Activated CD8-positive, alpha-beta T cell treated with anti-CD3 and anti-CD28 coated beads for 36 hours (primary cell): ENCODE measurements at places on chromosomes 5 and 9. TPM values are rescaled to one million over a fixed set of nuclear protein-coding genes. Genes with fewer than 3 reads are reported as not detected.
A peak's percentile ranks its signal among the peaks of the same experiment; 100 is the strongest.

GRCh38 chr5:157778121-157778805 lies 34.8 kb downstream of the LSM11 start:
- no peak for DNase-seq

GRCh38 chr9:121275781-121276658 lies 8.1 kb downstream of the GSN start:
- no peak for DNase-seq

GRCh38 chr9:109499631-109500410 lies 1.7 kb upstream of the PTPN3 start:
- DNase-seq = no peak

GRCh38 chr9:27565696-27566095 lies 7.6 kb downstream of the C9orf72 start:
- no peak for DNase-seq

GRCh38 chr5:91110686-91111085 lies 272.4 kb downstream of the ARRDC3 start:
- DNase-seq = no peak

GRCh38 chr5:58543723-58544122 lies 39.2 kb upstream of the RAB3C start:
- DNase-seq = no peak

DNA sequence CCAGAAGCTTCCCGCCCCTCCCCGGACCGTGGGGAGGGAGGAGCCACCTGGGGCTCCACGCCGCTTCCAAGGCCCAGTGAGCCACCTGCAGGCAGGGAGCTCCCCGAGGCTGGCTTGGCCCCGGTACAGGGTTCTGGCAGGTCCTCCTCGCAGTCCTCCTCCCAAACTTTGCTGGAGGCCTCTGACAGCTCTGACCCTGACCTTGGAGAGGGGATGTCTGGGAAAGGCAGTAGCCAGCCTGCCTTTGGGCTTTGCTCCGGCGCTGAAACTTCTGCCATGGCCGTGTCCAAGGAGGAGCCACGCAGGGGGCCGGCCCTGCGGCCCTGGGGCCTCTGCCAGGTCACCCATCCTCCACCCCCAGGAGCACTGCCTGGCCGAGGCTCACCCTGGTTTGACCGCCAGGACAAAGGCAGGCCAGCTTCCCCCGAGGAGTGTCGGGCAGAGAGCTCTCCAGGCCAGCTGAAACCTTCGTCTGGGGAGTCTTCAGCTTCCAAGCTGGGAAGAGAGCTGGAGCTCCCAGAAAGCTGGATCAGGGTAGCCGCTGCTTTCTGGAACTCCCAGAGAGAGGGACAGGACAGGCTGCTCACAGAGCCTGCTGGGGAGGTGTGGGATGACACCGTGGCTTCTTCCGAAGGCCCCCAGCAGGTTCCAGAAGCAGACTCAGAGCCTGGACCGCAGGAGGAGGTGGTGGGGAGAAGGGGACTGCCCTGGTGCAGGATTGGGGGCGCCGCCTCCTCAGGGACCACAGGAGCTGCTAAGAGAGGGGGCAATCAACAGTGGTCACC lies 9.0 kb upstream of the QSOX2 start:
- no peak for DNase-seq

- DNase-seq = no peak
Observed at GRCh38 chr9:134861595-134862334, 18.8 kb upstream of the FCN2 start.

DNA sequence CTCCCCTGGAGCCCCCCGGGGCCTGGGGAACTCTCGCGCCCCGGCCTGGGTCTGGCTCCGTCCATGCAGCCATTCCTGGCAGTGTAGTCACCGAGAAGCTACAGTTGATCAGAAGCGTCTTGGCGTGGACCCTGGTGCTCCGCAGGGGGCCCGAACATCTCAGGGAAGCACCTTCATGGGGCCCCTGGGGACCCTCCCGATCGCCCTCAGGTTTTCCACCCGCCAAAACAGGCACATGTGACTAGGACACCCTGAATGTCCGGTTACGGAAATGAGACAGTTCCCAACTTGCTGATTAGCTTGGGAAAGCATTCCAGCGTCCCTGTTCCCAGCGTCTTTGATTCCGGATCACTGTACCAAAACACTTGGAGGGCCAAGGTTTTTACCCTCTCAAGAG lies 472 bp downstream of the FBXO4 start:
- DNase-seq = peak; percentile 40

- DNase-seq = no peak
Observed at GRCh38 chr9:109198736-109199382, 31.8 kb upstream of the FRRS1L start.

DNA sequence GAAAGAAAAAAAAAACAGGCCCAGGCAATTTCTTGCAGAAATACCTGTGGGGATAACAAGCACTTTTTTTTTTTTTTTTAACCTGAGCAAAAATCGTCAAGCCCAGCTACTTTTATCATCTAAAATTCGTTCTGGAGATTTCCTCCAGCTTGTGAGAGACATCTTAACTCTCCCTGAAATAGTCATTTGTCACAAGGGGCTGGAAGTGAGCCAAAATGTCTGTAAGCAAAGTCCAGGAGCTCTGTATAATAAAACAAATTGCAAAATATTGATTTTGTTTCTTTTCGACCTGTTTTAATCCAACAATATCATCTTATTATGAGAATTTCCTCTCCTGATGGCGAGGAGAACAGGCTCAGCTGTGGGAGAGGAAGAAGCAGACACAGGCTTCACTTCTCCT lies 168.4 kb downstream of the TTLL11 start:
- no peak for DNase-seq

- DNase-seq = no peak
Observed at GRCh38 chr9:124830593-124830992, 22.7 kb upstream of the WDR38 start.

Gene CARD6
- 1.2 TPM for total RNA-seq

- DNase-seq = no peak
Observed at GRCh38 chr5:119792161-119792799, 162.9 kb downstream of the FAM170A start.

DNA sequence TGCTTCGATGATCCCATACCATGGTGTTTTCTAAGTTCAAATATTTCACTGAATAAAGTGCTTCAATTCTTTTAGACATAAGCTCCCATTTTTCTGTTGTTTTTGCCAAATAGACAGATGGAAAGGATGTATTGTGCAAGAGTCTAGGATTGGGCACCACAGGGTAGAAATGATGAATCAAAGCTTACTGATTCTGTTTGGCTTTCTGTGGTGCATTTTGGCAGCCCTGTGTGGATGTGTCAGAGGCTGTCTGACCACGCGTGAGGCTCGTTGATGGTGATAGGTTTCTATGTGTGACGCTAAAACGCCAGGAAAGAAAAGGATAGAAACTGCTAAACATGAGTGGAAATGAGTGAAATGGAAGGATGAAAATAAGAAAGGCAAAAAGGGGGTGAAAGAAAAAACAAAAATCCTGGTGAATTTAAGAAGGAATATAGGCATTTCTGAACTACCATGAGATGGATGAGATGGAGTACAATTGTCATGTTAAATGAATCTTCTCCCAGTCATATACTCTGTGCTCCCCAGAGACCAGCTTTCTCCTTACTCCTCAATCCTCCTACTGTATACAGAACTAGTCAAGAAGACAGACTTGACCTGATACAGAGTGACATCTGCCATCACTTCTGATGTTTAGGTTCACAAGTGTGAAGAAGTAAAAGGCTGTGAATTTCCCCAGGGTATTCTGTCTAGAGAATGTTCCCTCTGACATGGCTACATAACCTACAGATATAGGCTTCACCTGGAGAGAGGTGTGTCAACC lies 54.4 kb downstream of the ANKH start:
- peak; percentile 73 for DNase-seq

GRCh38 chr5:168680395-168680794 lies 101.2 kb upstream of the PANK3 start:
- DNase-seq = no peak

Gene IL4
- 1.4 TPM for total RNA-seq

GRCh38 chr9:116271340-116271739 lies 117.7 kb downstream of the PAPPA start:
- DNase-seq = no peak

Gene RNF183
- not detected for total RNA-seq

- peak; percentile 89 for DNase-seq
Observed at GRCh38 chr5:151123897-151124751, 33.5 kb downstream of the ANXA6 start.

DNA sequence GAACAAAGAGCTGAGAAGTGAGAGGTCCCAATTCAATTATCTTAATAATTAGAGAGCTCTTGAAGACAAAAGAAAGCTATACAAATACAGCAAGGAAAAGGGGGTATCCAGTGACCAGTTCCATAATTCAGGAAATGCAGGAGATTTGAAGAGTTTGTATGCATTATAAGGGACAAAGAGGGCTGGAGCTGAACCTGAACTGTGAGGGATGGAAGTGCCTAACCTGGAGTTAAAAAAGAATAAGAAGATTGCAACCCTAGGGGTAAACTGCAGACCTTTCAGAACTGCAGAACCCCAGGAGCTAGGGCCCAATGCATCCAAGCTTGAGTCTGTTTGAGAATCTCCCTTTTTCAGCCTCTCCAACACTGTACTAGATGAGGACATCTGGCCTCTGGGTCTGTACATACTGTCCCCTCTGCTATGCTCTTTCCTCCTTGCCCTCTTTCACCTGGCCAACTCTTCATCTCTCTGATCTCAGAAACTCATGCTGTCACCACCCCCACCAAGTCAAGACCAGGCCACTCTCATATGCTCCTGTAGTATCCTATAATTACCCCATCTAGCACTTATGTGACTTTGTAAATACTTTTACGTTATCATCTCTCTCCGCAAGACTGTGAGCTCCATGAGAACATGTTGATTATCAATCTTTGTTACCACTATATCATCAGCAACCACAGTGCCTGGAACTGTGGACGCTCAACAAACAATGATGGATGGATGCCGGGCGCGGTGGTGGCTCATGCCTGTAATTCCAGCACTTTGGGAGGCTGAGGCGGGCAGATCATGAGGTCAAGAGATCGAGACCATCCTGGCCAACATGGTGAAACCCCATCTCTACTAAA lies 6.6 kb upstream of the PRKACG start:
- DNase-seq = no peak

Gene BAAT
- not detected for total RNA-seq

DNA sequence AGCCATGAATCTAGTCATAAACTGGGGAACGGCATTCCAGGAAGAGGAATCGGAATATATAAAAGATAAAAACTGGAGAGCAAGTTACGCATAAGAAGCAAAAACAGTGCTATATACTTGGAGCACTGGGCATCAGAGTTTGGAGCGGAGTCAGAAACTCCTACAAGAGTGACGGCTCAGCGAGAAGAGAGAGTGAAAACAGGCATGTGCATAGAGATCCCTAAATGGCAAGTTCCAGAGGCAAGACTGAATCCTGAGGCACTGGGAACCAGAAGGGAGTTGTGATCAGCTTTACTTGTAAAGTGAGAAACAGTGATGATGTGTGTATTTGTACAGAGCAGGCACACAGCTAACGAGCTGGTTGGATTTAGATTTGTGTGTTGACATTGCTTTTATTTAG lies 514.4 kb upstream of the TNC start:
- DNase-seq = no peak

GRCh38 chr5:96125231-96125891 lies 163.7 kb upstream of the ELL2 start:
- no peak for DNase-seq

GRCh38 chr5:180431932-180432331 lies 62.2 kb upstream of the CNOT6 start:
- DNase-seq = no peak

DNA sequence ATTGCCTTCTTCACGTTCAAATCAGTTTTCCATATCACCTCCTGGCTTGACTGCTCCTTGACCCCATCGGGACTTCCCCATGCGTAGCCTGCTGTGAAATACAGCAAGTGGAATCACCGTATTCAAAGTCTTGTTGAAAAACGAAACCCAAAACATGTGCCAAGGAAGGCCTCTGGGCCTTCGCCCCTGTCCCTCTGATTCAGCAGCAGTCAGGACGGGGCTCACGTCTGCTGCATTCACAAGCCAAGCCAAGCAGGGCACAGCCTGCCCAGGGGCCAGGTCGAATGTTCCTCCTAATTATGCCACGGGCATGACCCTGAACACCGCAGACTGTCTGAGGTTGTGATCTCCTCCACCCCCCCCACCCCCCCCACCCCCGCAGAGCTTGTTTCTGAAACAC lies 960 bp upstream of the CTNND2 start:
- no peak for DNase-seq

DNA sequence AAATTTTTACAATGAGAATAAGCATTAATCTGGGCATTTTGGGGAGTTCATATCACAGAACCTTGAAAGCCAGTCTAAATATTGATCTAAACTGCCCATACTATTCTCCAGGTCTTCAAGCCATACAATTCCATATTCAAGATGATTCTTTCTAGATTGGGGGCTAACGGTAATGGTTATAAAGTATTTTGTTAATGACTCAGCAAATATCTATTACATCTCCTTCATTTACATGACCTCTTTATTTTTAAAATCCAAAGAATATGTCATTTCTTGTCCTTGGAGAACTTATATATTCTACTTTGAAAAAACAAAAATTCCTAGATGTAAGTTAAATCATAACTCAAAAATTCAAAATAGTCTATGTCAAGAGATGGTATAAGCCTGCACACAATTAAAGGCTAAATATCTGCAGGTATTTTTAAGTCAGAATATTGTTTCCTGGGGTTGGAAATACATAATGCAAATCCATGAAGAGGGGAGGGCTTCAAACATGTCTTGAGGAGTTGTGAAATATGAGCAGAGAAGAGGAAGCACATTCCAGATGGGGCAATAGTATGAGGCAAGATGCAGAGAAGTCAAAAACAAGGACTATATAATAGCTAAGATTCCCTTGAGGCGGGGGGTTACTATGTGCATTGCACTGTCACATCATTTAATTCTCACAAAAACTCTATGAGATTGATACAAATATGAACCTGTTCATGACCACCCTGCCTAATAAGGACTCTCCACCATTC lies 526.4 kb downstream of the NR2F1-AS1 start:
- DNase-seq = no peak

- no peak for DNase-seq
Observed at GRCh38 chr5:35794684-35795375, 61.9 kb upstream of the IL7R start.

Gene RLN2
- total RNA-seq = 5.5 TPM

- DNase-seq = no peak
Observed at GRCh38 chr5:89011778-89012711, 129.1 kb upstream of the MEF2C start.

- DNase-seq = no peak
Observed at GRCh38 chr9:108704156-108704852, 151.5 kb downstream of the ACTL7B start.

DNA sequence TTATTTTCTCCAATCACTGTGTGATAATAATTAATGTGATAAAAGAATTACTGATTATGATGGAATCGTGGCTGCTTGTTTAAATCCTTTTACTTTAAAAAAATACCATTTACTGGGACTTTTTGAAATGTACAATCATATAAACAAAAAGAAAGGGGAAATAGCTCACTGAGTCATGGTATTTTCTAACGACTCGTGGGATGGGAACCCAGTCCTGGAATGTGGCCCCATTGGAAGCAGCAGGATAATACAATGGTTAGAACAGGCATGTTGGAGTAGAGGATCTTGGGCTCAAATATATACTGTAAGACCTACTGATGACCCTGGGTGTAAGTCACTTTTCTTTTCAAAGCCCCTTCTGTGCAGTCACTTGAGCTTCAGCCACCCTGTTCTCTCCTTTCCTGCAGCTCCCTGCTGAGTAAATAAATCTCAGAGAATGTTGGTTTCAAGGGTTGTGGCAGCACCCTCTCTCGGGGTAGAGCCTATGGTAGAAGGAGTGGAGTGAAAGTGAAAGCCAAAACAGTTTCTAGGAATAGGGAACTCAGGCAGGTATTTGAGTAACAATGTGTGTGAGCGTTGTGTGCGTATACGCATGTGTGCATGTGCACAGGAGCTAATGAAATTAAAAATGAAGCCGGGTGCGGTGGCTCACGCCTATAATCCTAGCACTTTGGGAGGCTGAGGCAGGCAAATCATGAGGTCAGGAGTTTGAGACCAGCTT lies 40.8 kb upstream of the LARP1 start:
- DNase-seq = peak; percentile 15

Gene CCDC192
- not detected for total RNA-seq

Gene BSPRY
- 9.1 TPM for total RNA-seq
